Immature natural killer cell (primary cell): ENCODE measurements at places on chromosomes 2 and 18.

GRCh38 chr2:104704496-104705245 lies 149.2 kb upstream of the POU3F3 start:
- no peak for DNase-seq

DNA sequence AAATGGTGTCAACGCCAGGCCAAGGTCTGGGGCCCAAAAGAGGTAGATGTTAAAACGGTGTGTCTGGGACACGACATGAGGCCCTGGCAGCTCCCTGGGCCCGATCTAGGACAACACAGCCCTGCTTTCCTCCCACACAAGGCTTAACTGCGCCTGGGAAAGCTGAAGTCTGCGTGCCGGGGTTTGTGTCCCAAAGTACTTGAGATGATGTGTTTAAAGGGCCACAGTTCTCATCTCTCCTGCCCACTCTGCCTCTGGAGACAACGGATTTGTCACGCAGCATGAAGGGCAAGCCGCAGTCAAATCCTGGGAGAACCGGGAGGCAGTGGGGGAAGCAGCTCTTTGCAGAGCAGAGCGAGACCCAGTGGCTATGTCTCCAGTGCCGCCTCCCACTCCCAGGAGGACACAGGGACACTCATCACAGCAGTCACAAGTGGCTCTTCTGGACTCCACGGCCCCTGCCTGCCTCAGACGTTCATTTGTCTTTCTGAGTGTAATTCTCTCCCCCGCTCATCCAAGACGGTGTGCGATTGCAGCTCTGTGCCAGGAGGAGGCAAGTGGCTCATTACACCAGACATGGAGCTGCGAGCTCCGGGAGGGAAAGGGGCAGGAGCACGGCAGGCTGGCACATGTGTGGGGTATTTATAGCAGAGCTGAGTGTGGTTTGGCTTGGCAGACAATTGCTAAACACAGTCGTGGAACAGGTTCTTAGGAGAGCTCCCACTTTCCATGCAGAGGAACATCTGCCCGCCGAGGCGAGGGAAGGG lies 57.7 kb upstream of the SEMA4C start:
- DNase-seq: no peak

GRCh38 chr2:74334931-74335333 lies 8.3 kb downstream of the SLC4A5 start:
- DNase-seq: peak; percentile 65

- DNase-seq: no peak
These were observed 120.3 kb downstream of the RBMS1 start for GRCh38 chr2:160373263-160373662.

- no peak for DNase-seq
These were observed 22.4 kb downstream of the FBLN7 start for GRCh38 chr2:112160283-112161250.

- no peak for DNase-seq
These were observed 7.6 kb upstream of the METTL21A start for GRCh38 chr2:207632575-207633493.

DNA sequence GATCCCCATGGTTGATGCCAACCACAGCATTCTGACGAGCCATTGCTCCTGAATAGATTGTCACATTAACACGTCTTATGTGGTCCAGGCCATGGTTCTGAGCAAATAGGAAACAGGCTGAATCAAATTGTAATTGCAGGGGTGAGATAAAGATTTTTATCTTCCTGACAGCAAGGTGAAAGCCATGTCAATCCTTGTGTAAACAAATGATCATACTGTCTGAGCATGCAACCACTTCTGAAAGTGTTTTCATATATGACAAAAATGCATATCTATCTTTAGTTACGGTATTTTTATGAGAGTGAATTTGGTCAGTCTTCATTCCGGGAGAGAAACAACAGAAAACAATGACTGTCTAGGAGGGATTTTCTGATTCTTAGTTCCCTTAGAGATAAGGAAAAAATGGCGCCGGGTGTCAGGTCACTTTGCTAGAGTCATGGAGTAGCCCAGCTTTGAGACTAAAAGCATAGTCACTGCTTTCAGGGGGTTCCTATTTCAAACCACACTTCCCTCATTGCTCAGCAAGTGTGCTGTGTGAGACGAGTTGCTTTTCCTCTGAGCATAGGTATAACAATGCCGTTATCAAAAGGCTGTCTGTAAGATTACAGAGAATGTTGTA lies 958.9 kb downstream of the DCDC2C start:
- DNase-seq: no peak

- no peak for DNase-seq
These were observed 35.7 kb downstream of the KDM3A start for GRCh38 chr2:86476918-86477317.

GRCh38 chr2:27264253-27264752 lies 1.5 kb upstream of the SLC30A3 start:
- no peak for DNase-seq

DNA sequence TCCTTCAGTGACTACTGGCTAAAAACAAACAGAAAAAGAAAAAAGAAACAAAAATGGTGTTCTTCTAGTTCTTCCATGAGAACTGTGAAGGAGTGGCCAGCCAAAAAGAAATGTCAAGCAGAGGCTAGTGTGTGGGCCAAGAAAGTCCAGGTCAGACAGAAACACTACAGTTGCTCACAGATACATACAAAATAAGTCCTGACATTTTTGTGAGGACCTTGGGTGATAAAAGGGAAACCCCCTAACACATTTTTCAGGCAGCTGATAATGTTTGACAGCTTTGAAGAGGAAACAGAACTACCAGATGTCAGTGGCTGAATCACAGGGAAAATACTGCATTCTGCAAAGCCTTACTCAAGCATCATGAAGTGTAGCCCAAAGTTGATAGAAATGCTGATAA lies 28.1 kb downstream of the ARHGAP25 start:
- DNase-seq: peak; percentile 48

DNA sequence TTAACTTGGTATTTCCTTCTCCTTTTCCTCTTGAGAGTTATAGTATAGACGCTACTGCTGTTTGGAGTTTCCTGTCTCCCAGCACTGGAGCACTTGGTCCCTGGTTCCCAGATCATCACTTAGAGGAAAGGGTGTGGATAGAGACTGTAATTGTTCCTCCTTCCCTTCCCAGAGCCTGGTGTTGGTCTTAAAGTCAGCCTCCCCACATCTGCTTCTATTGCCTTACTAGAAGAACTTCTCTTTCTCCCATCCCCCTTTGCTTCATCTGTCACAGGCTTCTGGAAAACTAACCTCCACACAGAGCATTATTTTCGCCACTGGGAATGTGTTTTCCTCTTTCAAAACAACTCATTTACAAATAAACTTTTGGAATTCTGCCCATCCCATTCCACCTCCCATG lies 131.0 kb downstream of the CCDC85A start:
- no peak for DNase-seq

DNA sequence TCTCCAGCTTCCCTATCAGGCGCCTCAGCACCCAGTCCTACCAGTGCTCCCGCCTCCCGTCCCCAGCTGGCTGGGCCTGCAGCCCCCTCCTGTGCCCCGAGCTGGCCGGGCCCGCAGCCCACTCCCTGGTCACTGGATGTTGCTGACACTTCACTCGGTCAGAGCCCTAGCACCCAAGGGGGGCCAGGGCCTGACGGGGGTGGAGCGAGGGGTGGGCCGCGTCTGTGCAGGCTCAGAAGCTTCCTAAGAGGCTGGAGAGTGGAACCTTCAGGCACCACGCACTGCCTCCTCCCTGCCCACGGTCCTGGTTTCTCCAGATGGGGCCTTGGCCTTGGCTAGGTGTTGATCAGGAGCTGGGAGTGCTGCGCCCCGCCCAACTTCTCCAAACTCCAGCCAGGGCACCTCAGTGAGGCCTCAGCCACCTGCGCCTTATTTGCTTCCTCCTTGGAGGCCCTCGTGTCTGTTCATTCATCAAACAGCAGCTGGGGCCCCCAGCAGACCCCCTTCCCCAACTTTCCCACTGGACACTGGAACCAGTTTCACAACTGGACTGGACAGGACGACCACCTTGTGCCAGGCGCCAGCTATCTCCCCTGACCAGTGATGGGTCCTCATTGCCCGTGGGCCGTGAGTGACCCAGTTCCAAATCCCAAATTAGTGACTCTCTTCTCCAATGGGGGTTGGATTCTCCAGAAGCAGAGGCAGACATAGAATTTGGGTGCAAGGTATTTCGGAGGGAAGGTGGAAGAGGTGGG lies 16.7 kb downstream of the CAPN10 start:
- DNase-seq: no peak

- no peak for DNase-seq
These were observed 54.8 kb downstream of the RAPGEF4 start for GRCh38 chr2:172790404-172790803.

GRCh38 chr2:31324016-31324633 lies 90.2 kb downstream of the EHD3 start:
- no peak for DNase-seq

DNA sequence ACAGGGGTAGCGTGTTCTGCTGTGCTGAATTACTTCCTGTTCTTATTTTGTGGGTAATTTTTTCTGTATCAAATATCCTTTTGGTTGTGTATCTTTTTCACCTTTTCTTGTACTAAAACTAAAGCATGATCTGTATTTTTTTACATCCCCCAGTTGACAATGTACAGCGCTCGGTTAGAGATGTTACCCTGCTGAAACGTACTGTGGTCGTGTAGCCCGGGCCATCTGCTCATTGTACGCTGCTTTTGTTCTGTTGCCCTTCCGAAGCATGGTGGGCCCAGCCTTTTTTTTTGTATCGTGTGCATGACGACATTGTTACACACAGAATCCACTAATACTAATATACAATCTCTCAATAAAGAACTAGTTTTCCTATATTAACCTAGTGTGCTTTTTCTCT lies 233.1 kb downstream of the HAUS1 start:
- peak; percentile 37 for DNase-seq

DNA sequence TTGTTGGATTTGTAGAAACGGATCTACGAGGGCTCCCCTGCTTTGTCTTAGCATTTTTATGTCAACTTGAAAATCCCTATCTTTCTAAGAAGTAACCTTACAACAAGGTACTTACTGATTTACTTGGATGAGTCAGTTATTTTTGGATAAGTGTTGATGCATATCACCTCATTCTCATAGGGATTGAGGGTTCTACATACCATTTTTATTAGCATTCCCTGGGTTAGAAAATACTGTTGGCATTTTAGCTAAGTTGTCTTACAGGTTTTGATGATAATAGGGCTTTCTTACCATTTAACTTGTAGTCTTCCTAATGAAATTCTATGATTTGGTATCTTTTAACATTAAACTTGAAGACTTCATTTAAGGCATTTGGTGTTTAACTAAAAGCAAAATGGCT lies 125.2 kb downstream of the UBE2E3 start:
- no peak for DNase-seq

GRCh38 chr2:195168369-195168768 lies 488.7 kb upstream of the SLC39A10 start:
- DNase-seq: no peak

DNA sequence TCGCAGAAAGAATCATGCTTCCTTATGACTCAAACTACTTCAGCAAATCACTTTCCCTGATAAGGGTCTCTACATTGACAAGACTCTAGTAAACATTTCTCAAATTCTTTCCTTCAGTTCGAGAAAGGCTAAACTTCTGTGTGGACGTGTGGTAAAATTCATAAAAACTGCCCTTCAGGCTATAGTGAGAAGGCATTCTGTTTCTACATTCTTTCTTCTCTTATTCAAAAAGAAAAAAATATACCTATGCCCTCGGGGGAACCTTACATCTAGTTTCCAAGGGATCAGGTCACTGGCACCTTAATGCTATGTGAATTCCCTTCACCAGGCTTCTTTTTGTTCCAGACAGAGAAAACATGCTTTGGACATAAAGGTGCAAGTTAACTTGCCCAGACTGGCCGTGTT lies 4.9 kb downstream of the VIT start:
- no peak for DNase-seq

DNA sequence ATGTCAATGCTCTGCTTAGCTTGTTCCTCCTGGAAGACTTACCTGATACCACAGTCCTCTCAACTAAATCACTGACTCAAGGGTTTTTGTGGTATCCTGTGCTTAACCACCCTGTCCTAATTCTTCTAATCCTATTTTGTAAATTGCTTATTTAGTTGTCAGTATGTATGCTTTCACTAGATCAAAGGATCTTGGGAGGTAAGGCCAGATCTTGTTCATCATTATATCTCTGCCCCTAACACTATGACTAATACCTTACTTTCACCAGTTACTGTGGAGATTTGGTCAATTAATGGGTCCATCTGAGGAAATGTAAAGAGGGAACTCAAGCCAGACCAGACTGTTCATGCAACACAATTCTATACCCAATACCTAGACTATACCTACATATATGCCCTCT lies 203.2 kb downstream of the GULP1 start:
- no peak for DNase-seq

DNA sequence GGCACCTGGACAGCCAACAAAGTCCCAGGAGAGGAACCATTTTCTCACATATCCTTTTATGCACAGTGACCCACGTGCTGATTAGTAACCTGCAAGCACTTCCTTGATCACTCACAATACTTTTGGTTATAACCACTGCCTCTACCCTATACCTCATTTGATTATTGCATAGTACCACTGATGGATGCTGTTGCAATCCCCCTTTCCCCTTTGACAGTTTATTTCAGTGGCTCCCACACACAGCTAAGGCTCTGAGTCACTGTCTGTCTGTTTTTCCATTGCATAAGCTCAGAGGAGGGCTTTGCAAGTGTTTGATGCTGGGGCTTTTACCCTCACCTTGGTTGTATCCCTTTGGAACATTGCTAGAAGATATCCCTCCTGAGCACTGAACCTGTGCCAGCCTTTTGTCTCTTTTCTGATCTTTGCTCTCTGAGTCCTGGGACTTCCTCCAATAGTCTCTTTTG lies 101.7 kb upstream of the RBBP8 start:
- no peak for DNase-seq

DNA sequence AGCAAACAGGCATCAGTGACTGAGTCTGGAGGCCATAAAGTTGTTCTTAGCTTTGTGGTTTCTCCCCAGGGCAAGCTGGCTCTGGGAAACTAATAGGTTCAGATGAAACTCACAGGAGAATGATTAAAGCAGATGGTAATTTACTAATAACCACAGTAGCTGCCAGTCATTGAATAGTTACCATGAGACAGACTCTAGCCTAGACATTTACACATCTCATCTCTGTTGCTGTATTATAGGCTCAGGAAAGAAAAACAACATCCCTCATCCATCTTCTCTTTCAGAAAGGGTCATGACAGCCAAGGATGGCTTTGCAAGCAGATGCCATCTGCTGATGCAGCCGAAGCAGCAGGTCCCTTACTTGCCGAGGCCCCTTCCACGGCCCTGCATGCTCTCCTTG lies 314.0 kb upstream of the ID2 start:
- no peak for DNase-seq

DNA sequence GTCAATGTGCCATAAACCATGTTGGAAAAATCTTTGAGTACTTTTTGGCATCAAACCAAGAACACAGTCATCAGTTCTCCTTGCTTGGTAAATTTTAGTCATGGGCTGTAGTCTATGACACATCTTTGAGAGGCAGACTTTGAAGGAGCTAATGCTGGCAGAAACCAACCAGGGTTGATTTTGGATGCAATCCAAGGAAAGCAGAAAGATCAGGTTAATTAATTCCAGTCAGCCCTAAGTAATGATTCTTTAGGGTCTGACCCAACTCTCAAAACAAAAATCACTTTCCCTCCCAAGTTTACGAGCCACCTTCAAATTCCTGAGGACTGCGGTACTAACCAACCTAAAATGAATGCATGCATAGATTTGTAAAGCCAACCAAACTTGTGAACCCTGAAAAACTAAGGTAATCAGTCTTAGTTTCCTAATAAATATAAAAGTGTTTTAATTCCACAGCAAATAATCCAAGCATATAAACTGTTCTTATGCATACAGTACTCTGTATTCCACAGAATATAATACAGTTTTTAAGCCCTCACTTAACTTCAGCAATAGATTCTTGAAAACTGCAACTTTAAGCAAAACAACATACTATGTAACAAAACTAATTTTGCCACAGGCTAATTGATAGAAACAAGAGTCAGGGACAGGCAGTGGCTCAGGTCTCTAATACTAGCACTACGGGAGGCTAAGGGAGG lies 22.0 kb downstream of the AP1S3 start:
- DNase-seq: no peak

GRCh38 chr2:208036357-208036756 lies 11.0 kb upstream of the PLEKHM3 start:
- no peak for DNase-seq
